ENCODE measurements at places on chromosomes 6 and 20.
A peak's percentile ranks its signal among the peaks of the same experiment; 100 is the strongest.

- peaks cover 34% of the 10 kb centered on the region for H3K4me1 ChIP-seq
- no peak overlapping the region for H3K27ac ChIP-seq
- H3K4me3 ChIP-seq = no peak overlapping the region
- peak; percentile 8 for DNase-seq
- H3K27me3 ChIP-seq = no peaks in the 10 kb centered on the region
These were observed 44.4 kb downstream of the DSTN start for GRCh38 chr20:17614176-17614811.

DNA sequence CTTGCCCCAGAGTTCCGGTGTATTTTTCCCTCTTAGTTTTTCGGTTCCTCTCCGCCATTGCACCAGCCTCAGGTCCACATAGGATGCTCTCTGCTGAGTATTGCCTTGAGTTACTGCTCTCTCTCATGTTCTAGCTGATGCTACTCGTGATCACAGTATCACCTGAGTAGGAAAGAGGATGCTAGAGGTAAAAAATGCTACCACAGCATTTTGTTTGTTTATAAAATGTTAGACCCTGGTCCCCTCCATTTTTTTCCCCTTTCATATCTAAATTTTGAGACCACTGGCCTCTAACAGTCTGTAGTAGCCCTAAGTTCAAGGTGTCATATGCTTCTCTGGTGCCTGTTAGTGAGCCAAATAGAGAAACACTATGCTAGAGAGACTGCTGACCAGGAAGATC is 175.5 kb downstream of the OR2B2 start:
- DNase-seq = no peak
- H3K4me1 ChIP-seq = peaks cover 11% of the 10 kb centered on the region
- H3K36me3 ChIP-seq = no peaks in the 10 kb centered on the region
- peaks cover 12% of the 10 kb centered on the region for H3K27me3 ChIP-seq
- no peak overlapping the region for H3K27ac ChIP-seq

GRCh38 chr20:48538058-48538825 is 289.6 kb downstream of the PREX1 start:
- H3K27ac ChIP-seq = no peak overlapping the region
- no peaks in the 10 kb centered on the region for H3K36me3 ChIP-seq
- no peak for DNase-seq

DNA sequence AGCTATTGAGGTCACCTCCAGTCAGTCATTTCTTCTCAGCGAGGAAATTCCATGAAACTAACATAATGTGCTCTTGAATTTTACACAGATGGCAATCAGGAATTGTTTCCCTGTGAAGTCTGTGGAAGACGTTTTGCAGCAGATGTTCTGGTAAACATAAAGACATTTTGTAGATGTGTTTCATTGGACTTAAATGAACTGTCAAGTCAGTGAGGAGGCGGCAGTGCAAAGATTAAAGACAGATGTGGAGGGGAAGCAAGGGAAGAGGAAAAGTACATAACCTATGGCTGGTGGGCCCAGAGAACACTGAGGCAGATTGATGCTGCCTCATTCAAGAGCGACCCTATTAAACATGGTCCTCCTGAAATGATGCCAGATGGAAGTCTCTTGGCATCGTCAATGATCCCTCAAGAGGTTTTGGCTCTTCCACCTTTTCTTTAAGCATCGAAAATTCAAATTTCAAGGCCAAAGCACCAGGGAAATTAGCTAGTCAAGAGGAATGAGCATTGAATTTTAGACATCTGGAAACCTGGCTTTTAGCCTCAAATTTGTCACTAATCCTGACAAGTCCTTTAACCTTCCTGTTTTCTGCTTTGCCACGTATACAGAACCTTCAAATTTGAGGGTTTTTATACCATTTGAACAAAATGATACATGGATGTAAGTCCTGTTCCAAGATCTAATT is 20.1 kb downstream of the ZC2HC1B start:
- H3K4me3 ChIP-seq = no peak overlapping the region
- DNase-seq = no peak
- no peaks in the 10 kb centered on the region for H3K4me1 ChIP-seq
- no peaks in the 10 kb centered on the region for H3K27me3 ChIP-seq
- H3K27ac ChIP-seq = no peak overlapping the region
- no peaks in the 10 kb centered on the region for H3K36me3 ChIP-seq

Data from activated CD4-positive, alpha-beta memory T cell treated with anti-CD3 and anti-CD28 coated beads for 36 hours (primary cell).